ENCODE measurements at places on chromosomes 13 and 19.

GRCh38 chr13:25171517-25172302, at the start of gene AMER2:
Gene AMER2, minus strand, starts transcription at chr13:25172288. Its CDS starts 669 bp downstream, at chr13:25171619.
- peak; percentile 96 for DNase-seq

DNA sequence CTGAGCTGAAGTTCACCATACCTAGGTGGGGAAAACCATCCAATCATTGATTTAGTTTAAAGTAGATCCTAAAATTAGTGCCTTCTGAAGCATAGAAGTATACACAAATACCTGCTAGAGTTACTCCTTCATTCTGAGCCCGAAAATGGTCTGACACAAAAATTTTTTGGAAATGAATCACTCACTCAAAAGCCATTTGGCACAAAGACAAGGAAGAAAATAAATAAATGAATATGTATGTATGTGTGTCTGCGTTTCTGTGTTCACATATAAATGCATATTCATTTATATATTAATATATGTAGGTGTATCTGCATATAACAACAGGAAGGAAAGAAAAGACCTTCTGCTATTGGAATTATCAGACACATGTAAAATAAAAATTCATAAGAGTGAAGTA, 614.4 kb upstream of the PCDH9 start:
- DNase-seq = no peak

DNA sequence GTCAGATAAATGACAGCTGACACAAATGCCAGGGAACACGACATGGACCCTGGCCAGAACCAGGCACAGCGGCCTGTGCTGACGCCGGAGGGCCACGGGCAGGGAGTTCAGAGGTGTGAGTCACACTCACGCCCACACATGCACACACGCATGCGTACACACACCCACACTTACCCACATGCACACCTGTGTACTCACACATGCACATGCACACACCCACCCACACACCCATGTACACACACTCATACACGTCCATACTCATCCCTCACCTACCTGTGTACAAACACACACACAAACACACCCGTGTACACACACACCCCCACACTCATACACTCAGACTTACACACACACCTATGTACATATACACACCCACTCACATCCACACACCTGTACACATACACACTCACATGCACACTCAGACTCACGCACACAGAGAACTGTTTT, 40.4 kb downstream of the MLLT1 start:
- no peak for DNase-seq

DNA sequence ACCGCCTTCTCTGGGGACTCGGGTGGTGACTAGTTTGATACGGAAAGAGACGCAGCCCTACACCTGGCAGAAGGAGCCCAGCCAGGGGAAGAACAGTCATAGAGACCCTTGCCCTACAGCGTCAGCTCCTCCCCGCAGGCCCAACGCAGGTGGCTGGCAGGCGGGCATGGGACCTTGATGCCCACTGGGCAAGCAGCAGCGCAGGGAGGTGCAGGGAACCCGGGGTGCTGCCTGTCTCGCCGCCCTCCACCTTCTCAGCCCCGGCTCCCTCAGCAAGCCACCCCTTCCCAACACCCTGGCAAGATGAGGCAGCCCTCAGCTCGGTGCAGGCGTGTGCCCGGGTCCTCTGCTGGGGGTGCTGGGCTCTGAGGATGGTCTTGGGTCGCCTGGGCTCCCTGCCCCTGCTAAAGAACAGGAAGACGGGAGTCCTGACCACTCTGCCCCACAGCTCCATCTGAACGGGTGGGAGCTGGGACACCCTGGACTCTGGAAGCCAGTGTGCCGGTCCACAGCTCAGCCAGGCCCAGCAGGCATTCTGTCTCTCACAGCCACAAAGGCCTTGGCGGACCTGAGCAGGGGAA, 9.0 kb downstream of the MIER2 start:
- no peak for DNase-seq

DNA sequence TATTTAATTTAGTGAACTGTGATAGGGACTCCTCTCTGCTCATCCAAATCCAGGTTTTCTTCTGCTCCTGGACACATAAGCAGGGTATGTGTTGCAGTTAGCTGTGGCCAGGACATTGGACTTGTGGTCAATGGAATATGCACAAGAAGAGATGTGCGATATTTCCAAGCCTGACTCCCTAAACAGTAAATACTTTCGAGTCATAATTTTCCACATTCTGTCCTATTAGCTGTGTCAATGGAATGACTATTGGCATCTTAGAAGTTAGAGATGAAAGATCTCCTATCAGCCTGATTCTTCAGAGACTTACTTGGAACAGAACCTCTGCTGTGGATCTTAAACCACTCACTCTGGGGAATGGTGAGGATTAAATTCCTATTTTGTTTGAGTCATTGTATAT, 771.0 kb downstream of the EFNB2 start:
- no peak for DNase-seq

DNA sequence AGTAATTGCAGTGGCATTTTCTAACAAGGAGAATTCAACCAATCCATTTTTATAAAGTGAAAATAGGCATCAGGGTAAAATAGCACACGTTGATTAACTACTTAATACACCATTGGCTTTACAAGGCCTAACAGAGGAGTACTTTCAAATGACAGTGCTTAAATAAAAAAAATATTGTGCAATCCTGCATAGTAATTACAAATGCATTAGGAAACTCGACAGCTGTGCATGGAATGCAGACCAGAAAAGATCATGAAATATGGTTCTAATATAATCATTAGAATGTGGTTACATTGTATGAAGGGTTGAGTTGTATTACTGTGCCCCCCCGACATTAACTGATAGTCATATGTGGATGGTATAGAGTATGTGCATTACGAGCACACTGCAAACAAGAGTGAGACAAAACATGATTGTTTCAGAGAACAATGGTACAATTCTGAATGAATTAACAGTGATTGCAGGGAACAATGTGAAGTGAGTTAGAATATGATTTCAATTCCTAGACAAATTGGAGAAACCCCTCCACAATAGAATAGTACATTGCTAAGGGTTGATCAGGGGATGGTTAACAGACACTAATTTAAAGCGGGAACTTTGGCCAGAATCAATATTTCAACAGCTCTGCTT, 270.6 kb downstream of the GPC5 start:
- DNase-seq = no peak

DNA sequence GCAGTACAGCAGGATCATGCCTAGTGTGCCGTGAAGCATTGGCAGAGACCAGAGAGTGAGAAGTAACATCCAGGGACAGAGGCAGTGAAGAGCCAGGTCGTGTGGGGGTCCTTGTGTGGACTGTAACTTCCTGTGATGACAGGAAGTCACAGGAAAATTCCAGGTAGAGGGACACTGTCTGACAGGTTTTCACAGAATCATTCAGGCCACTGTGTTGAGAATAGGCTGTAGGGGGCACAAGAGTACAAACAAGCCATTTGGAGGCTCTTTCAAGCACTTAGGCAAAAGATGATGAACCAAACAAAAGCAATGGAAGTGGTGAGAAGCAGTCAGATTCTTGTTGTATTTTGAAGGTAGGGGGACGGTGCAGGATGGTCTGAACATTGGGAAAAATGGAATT, 46.4 kb downstream of the N4BP2L1 start:
- no peak for DNase-seq

DNA sequence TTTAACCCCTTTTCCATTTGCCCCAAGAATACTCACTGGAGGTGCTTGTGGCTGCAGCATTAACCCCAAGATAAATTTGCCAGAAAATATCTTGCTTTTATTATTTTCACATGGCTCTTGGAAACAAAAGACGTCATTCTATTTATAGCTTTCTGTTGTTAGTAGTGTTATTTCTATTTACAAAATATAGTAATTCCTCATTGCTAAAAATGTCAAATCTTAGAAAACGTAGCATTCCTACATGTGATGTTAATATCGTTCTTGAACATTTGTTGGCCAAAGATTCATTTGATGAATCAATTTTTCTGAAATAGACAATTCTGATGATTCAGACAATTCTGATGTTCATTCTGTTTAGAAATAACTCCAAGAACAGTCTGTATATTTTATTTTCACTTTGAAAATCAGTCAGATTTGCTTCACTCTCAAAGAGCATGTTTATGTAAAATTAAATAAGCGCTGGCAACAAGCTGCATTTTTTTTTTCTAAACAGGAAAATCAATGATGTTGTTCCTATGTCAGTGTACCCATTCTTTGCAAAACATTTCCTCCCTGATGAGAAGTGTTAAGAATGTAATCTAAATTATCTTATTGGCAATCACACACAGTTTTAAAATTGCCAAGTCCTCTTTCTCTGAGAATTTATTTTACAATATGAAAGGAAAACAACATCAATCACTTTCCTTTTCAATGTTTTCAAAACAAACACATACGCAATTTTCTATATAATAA, 334.0 kb downstream of the KCTD12 start:
- DNase-seq = no peak

GRCh38 chr13:42832341-42833096, 51.1 kb downstream of the FAM216B start:
- no peak for DNase-seq

- no peak for DNase-seq
Measured at GRCh38 chr13:37701306-37701705, 102.7 kb upstream of the POSTN start.
